Activated T-helper 1 cell treated with anti-CD3 and anti-CD28 coated beads, Interleukin-12 subunit alpha, Interleukin-12 subunit beta, Interleukin-2, Interleukin-4 antibody, amounts not matched to agents 30 ng/mL and 10 ng/mL and 1 ng/mL, durations not matched to agents 14 hours and 24 hours and 36 hours (primary cell): ENCODE measurements at places on chromosomes 3 and 15. TPM values are rescaled to one million over a fixed set of nuclear protein-coding genes. Genes with fewer than 3 reads are reported as not detected.

DNA sequence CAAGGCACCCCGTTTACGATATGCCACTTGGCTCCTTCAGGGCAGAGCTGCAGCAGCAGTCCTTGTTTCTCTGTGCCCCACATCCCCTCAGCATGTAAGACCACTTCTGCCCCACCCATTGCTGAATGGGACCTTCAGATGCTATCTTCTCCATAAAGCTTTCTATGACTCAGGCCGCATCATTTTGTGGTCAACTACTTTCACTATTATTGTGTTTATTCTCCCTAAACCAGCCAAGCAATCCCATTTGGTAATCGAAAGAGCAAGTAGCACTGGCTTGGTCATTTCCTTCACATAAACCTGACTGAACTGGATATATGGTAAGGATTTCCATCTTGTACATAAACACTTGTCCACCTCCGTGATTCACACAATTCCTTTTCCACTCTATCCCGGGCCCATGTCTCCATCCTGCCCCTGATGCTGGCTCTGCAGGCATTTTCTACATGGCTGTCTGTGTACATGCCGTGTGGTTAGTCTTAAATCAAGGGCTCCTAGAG is 25.7 kb downstream of the LIPC start:
- H3K36me3 ChIP-seq = peaks cover 7% of the 10 kb centered on the region
- H3K27ac ChIP-seq = peak overlapping the region; percentile 84
- DNase-seq = peak; percentile 26
- H3K27me3 ChIP-seq = no peaks in the 10 kb centered on the region

DNA sequence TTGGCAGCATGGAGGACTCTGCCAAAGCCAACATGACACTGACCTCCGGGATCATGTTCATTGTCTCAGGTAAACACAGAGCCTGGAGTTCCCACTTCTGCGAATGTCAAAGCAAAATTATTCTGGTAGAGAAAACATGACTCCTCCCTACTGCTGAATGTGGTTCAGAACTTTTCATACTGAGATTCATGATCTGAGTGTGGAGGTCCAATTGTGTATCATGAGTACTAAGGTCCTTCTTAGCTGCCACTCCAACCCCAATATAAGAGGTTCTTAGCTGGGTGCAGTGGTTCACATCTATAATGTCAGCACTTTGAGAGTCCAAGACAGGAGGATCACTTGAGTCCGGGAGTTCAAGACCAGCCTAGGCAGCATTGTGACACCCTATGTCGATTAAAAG is 13.8 kb downstream of the CLDN18 start:
- H3K27me3 ChIP-seq = peaks cover 2% of the 10 kb centered on the region
- DNase-seq = no peak
- no peak overlapping the region for H3K27ac ChIP-seq
- no peaks in the 10 kb centered on the region for H3K36me3 ChIP-seq

DNA sequence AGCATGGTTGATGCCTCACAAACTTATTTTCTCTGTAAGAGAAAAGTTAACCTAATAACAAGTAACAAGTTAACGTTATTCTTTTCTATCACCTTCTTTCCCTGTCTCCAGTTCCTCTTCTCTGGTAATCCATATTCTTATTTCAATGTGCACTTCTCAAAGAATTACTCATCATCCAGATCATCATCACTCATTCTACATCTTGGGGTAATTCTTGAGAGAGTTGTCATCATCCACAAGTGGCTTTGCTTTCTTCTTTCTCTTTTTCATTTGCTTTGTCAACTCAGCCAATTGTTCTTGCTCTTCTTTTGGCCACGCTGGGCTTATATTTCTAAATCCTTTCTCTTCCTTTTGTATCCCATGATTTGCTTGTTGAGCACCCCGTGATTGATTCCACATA is 20.8 kb upstream of the RNF111 start:
- H3K27me3 ChIP-seq = peaks cover 6% of the 10 kb centered on the region
- no peaks in the 10 kb centered on the region for H3K36me3 ChIP-seq
- H3K4me1 ChIP-seq = no peaks in the 10 kb centered on the region
- no peak overlapping the region for H3K4me3 ChIP-seq
- no peak for DNase-seq

GRCh38 chr3:128483657-128484403 is 9.2 kb downstream of the GATA2 start:
- H3K4me3 ChIP-seq = no peak overlapping the region
- no peak overlapping the region for H3K27ac ChIP-seq
- peaks cover 65% of the 10 kb centered on the region for H3K27me3 ChIP-seq
- no peak for DNase-seq
- no peaks in the 10 kb centered on the region for H3K36me3 ChIP-seq
- peaks cover 15% of the 10 kb centered on the region for H3K4me1 ChIP-seq

GRCh38 chr3:119311081-119311925 is 17.1 kb downstream of the ARHGAP31 start:
- peaks cover 32% of the 10 kb centered on the region for H3K27me3 ChIP-seq
- H3K4me1 ChIP-seq = peaks cover 18% of the 10 kb centered on the region
- H3K36me3 ChIP-seq = peaks cover 15% of the 10 kb centered on the region
- no peak overlapping the region for H3K27ac ChIP-seq
- H3K4me3 ChIP-seq = no peak overlapping the region

Gene PLCH1
- total RNA-seq = 0.10 and 0.16 TPM in 2 replicates
